ENCODE measurements at places on chromosomes 16 and 17.

- no peak for DNase-seq
These were observed 382.8 kb downstream of the SEC14L1 start for GRCh38 chr17:77523540-77523939.

DNA sequence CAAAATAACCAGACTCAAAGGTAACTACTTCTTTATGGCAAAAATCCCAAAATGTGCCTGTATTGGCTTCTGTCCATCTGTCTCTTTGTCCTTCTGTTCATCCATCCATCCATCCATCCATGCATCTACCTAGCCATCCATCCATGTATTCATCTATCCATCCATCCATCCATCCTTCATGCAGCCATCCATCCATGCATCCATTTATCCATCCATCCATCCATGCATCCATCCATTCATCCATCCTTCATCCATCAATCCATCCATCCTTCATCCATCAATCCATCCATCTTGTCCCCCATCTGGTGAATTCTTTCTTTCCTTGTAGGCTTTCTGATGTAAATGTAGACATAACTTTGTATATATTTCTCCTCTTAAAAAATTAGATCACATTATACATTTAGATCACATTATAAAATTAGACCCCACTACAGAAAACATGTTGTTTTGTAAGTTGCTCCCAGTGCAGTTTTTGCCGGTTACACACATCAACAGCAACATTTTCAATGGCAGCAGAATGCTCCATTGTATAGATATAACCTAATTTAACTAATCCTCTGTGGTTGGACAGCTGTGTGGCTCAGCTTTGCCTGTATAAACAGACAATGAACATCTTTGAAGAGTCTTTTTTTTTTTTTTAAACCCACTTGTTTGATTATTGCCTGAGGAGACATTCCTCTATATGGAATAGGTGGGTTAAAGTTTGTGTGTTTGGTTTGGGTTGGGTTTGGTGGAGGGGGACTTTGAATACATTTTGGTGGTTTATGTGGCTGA, 72.0 kb downstream of the MSI2 start:
- no peak for DNase-seq

DNA sequence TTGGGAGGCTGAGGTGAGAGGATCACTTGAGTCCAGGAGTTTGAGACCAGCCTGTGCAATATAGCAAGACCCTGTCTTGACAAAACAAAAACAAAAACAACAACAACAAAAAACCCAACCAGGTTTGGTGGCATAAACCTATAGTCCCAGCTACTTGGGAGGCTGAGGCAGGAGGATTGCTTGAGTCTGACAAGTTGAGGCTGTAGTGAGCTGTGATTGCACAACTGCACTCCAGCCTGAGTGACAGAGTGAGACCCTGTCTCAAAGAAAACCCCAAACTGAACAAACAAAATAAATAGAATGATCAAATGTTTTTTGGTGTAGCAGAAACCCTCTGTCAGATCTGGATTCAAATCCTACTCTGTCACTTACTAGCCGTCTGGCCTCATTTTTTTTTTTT, 16.0 kb upstream of the SYT17 start:
- no peak for DNase-seq

GRCh38 chr17:61128661-61129115, 271.0 kb upstream of the TBX2 start:
- DNase-seq, result no peak

- no peak for DNase-seq
These were observed 395.5 kb downstream of the TMEM114 start for GRCh38 chr16:8194794-8195193.

Measured in PC-3 (cell line).